ENCODE measurements at places on chromosomes 7 and 10.

- peak; percentile 65 for DNase-seq
Observed at GRCh38 chr7:150974468-150975391, 3.4 kb downstream of the KCNH2 start.

DNA sequence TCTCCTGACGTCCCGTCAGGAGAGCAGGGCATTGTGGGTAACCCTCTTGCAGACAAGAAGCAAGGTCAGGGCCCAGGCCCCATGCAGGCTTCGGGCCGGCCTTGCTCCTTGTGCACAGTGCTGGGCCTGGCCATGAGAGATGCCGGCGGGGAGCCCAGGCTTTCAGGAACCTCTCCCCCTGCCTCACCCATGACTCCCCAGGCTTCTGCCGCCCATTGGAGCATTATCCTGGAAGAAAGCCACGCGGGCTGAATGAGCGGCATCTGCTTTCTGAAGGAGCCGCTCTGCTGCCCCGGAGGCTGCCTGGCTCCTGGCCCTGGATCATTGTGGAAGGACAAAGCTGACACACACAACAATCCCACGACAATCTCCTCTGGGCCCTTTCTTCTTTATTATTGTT lies 233.5 kb downstream of the TCF7L2 start:
- DNase-seq = no peak

DNA sequence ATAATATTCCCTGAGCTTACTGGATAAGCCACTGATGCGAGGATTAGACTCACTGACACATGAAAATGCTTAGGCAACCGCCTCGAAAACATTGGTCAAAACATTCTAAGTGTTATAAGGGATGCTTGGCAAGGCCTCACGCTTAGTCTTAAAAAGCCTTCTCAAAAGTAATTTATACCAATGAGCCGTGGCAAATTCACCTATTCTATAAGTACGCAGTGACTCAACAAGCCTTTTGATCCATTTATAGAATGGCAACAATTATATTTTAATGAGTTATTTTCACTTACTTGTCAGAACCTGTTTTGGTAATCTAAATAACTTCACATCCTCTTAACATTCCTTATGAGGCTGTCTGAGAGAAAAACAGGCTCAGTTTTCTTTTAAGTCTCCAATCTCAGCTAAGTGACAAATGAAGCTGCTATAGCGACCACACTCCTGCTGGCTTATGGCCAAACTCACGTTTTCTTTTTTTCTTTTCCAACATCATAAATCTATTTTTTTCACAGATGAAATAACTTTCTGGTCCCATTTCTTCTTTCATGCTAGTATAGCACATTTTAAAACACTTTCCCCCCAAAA lies 121.2 kb upstream of the AFAP1L2 start:
- no peak for DNase-seq

GRCh38 chr7:91632234-91632940 lies 248.1 kb downstream of the MTERF1 start:
- DNase-seq = no peak

DNA sequence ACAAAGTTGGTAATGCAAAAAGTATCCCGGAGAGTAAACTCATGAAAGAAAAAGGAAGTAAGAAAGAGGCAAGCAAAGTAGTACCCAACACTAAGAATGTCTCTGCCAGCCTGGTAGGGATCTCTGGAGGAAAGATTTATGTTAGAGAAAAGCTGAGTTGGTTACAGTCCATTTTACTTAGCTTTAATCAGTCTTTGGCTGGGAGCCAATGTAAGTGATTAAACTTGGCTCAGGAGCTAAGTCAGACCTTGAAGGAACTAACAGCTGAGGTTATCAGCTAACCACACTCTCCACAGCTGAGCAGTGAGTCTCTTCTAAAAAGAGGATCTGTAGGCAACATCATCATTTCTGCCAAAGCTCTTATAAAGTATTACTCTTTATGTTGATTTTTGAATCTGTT lies 148.0 kb downstream of the ANKRD7 start:
- no peak for DNase-seq

DNA sequence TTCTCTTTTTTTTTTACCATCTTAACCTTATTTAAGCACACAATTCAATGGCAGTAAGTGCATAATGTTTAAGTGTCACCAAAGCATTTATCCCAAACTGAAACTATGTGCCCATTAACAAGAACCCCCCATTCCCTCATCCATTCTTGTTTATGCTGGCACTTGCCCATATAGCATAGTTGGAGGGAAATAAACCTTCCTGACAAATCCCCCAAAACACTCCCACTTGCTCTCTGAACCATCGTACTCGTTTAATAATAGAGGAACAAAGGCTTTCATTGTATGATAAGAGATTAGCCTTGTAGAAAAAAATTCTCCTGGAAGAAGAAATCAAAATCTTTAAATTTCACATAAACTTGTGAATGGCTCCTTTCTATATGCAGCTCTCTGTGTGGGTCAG lies 26.4 kb upstream of the KCNMA1 start:
- DNase-seq = no peak

DNA sequence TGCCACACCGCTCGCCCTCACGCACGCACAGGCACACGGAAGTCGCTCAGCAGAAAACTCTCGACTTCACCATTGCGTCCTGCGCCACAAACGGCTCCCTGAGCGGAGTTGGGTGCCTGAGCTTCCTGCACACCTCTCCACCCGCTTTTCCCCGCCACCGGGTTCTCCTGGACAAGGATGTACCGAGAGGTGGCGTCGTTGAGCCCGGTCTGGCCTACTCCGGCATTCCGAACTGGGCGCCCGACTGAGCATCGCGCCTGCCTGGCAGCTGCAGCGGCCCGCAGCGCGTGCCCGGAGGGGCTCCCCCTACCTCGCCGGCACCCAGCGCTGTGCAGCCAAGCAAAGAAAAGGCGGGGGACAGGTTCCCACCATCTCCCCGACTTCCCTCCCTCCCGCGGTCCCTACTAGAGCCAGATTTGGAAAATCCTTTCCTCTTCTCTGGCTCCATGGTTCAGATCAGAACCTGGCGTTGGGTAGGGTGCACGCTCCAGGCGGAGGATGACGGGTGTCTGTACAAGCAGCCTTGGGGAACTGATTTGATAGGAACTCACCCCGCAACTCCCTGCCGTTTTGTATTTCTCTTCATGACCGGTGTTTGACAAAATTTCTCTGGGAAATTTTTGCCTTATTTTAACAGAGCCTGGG lies 1.7 kb downstream of the SORCS3 start:
- DNase-seq = no peak

GRCh38 chr7:123343611-123344010 lies 143.8 kb upstream of the SLC13A1 start:
- DNase-seq = no peak

- no peak for DNase-seq
Observed at GRCh38 chr10:95988702-95989101, 54.7 kb upstream of the CCNJ start.

DNA sequence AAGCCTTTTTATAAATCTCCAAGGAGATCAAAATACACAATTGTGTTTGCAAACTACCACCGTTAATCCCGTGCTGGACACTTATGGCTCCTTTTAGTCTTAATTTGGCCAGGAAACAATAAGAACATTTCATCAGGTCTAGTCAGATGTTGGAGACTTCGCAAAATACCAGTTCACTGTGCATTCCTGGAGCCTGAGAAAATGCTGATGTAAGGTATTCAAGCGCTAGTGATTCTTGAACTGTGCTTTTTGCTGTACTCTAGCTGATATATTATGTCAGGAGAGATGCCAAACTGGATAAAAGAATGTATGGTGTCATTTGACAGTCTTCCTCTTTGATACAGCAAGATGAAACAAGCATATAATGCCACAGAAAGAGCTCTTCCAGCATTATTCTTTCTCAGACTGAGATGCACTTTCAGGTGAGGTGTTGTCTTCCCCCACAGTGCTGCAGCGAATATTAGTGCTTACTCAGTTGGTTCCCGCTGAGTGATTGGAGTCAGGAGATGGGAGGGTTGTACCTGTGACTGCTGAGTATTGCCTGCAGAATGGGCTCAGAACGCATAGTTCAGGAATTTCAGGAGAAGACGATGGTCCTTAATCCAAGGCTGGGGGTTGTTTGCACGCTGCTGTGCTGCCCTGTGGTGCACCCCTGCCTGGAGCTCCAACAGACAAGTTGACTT lies 59.2 kb downstream of the OGDH start:
- no peak for DNase-seq

DNA sequence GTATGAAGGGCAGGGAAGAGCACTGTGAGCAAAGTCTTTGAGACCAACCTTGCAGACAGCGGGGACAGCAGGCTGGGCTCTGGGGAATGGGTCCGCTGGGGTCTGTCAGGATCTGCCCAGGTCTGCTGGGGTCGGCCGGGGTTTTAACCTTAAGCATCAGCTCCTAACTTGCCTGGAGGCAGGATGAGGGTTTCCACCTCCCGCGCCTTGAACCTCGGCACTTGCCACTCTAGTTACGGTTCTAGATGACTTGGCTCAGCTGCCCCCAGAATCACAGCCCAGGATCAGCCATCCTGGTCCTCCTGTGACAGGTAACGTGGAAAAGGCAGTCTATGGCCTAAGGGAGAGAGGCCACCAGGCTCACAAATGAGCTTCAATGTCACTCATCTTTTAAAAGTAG lies 50.4 kb upstream of the CACUL1 start:
- DNase-seq = no peak

- no peak for DNase-seq
Observed at GRCh38 chr7:82163586-82163985, 280.0 kb downstream of the CACNA2D1 start.

DNA sequence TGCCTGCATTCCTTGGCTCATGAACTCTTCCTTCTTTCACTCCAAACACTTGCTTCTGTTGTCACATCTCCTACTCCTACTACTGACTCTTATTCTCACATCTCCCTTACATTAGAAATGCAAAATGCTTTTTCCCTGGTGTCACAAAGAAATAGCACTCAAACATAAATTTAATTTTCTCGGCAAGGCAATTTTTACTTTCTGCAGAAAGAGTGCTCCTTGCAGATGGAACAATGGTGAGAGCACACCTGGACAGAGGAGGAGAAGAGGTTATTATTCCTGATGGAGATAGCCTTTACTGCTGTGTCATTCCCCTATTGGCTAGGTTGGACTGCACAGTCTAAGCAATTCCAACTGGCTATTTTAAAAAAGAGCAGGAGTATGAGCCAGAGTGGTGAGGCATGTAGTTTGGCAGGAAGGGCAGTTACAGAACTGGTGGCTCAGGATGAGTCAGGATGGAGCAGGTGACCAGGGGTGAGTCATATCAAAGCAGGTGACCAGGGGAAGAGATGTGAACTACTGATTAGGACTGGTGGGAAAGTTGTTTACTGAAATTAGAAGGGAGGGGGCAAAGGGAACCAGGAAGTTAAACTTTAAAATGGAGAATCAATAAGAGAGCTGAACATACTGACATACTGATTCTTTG lies 52.9 kb downstream of the CYP2C9 start:
- no peak for DNase-seq

GRCh38 chr10:127524908-127525665 lies 24.0 kb upstream of the NPS start:
- no peak for DNase-seq

DNA sequence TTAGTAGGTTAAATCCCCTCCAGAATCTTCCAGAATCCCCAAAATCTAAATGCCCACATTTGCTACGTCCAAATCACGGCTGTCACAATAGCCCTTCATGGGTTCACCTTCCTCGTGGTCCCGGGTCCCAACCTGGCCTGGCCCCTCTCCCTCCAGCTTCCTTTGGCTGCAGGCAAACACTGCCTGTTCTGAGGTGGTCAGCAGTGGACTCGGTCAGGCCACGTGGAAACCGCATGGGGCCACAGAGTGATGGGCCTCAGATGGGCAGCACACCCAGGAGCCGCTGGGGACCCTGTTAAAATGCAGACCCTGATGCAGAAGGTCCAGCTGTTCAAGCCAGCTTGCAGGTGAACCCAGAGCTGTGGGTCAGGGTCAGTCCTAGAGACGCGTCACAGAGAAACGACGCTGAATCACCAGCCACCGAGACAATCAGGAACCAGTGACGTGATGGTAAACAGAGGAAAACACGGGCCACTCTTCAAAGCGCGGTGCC lies 588.6 kb downstream of the DNAJB6 start:
- no peak for DNase-seq

DNA sequence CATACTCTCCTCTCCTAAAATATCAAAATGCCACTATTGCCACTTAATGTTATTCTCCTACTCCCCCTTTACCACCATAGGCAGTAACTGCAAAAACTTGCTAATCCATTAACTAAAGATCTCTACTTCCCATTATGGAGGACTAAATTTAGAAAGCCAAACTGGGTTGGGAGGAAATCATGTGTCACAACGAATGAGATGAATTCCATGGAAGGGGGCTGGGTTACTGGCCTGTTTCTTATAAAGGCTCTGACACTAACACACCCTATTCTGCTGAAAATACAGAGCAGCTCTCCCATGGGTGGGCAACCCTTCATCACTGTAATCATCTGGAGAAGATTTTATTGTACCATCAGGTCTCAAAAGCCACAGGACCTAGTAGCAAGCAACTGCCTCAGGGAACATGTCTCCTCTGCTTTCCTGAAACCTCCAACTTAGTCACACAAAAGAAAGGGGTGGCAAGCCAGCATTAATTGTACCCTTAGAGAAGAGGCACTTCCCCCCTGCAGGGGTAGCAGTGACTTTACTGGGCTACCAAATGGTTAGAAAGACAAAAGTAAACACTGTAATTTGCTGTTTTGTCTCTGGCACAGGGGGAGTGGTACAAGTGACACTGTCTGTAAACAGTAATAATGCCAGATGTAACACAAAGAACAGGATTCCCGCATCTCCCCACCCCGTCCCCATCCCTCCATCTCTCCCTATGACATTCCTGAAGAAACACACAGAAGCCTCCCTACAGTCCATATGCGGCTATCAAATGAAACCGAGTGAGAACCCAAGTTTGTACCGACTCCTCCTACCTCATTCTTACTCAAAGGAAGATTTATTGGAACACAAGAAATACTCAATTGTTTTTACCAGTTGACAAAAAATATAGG lies 81.6 kb downstream of the ARMH3 start:
- no peak for DNase-seq

DNA sequence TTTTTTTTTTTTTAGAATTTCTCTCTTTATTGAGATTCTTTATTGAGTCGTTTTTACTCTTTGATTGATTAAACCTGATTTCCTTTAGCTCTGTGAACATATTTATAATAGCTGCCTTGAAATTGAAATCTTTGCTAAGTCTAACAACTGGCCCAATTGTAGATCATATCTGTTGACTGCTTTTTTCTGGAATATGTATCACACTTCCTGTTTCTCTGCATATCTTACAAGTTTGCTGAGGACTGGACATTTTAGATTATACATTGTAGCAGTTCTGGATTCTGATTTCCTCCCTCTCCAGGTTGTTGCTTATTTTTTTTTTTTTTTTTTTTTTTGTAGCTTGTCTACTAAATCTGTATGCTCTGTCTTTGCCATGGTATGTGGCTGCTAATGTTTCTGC lies 56.3 kb downstream of the PRKAR2B start:
- DNase-seq = no peak

GRCh38 chr7:157990226-157990880 lies 597.3 kb downstream of the PTPRN2 start:
- no peak for DNase-seq

- no peak for DNase-seq
Observed at GRCh38 chr7:43481902-43482678, 100.8 kb upstream of the STK17A start.

GRCh38 chr7:102978284-102978683 lies 65.5 kb downstream of the LRRC17 start:
- DNase-seq = no peak

Measured in stimulated activated CD8-positive, alpha-beta memory T cell treated with anti-CD3 and anti-CD28 coated beads, Interleukin-4, amount 100 ng/mL, for 4 hours (primary cell).